ENCODE measurements at places on chromosomes 12 and 14. TPM values are rescaled to one million over a fixed set of nuclear protein-coding genes. Genes with fewer than 3 reads are reported as not detected.

DNA sequence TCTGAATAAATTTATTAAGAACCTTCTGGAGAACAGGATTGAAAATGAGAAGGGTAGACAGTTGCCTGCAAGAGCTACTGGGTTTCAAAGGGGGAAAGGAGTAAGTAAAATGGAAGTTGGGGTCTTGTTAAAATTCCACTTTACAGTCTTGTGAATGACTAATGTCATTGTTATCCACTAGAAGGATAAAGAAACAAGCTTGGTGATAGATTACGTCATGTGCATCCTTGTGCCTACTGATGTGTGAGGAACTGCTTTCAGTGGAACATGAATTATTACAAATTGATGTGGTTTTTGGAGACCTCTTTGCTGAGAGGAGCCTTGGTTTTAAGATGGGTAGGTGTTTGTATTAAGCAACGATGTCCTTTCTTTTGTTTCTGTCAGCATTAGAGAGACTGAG lies 272.5 kb upstream of the PRICKLE1 start:
- no peak for DNase-seq

DNA sequence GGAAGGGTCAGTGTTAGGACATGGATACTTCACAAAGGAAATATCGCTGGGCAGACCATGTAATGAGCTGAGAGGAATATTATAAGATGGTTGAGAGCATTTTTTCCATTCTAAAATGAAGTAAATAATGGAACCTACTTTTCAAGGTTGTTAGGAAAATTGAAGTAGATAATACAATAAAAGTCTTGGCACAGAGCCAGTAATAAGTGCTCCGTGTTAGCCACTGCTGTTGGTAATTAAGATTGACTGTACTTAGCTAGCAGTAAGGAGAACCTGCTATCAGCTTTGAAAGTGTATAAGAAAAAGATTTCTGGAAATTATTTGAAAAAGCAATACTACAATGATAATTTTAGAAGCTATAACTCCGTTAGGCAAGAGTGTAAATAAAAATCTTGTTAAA lies 77.6 kb downstream of the SCAF11 start:
- no peak for DNase-seq

Gene GLS2
- 0.57 TPM for total RNA-seq

Gene DPY19L2
- 51.0 TPM for total RNA-seq

Gene SERPINA10
- total RNA-seq: not detected
